Eye (tissue), 1 donor: ENCODE measurements at places on chromosomes 16 and 17.
A peak's percentile ranks its signal among the peaks of the same experiment; 100 is the strongest.

DNA sequence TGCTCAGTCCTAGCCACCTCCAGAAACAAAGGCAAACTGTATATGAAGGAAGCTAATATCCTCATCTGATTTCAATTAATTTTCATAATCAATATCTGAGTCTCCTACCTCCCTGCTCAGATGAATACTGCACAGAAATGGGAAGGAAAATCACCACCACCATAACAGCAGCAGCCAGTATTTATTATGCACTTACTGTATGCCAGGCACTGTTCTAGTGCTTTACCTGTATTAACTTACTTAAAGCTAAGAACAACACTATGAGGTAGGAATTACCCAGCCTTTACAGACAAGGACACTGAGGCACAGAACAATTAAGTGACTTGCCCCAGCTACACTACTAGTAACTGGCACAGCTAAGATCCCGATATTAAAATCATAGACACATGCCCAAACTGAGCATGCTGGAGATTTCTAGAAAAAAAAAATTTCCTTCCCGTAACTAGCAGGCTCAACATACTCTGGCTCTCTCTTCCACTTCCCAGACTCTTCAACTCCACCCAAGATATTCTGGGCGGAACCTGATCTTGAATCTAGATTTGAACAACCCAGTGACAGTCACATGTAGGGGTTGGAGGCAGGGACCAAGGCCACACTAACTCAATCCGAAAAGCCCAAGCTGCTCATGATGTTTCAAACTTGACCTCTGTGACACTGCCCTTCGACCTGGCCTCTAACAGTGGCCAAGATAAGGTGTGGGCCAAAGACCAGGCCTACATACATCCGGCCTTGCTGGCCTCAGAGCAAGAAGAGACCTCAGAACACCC, 3.9 kb downstream of the TRIM25 start:
- DNase-seq, result no peak

DNA sequence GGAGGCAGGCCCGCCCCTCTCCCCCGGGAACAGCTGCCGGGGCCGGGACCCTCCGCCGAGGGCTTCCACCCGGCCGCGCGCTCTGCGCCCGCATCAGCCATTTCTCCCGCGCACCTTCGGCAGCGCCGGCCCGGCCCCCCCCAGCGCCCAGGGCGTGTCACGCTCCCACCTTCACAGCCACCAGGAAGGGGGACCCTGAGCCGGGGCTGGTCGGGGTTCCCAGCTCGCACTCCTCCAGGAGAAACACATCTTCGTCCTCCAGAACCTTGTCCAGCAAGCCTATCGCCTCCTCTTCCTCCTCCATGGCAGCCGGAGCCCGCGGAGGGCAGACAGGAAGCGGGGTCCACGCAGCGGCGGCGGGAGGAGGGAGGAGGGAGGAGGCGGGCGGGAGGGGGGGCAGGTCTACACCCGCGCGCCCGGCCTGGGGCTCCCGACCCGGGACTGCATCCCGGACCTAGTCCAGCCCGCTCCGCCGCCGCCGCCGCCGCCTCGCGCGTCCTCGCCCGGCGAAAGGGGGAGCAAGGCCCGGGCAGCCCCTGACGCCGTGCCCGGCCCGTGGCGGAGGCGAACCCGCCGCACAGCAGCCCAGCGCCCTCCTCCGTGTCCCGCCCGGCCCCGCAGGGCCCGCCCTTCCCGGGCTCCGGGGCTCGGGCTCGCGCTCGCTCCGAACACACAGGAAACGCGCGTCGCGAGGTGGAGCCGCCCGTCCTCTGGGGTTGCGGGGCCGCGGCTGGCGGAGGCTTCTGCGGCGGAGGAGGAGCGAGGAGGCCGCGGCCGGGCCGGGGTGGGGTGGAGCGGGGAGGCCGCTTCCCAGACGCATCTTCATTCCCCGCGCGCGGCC, 70.8 kb downstream of the ABR start:
- DNase-seq, result peak; percentile 82

DNA sequence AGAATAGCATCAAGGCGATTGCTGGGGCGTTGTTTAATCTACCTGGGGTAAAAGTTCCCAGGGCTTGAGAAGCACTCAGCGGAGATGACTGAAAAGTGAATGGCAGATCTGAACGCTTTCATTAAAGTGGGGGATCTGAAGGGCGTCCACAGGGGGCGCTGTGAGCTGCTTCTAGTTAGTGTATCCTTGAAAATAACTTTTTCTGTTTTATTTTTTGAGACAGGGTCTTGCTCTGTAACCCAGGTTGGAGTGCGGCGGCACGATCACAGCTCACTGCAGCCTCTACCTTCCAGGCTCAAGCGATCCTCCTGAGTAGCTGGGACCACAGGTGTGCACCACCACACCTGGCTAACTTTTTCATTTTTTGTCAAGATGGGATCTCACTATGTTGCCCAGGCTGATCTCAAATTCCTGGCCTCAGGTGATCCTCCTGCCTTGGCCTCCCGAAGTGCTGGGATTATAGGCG, 360.4 kb downstream of the SEC14L1 start:
- no peak for DNase-seq

- no peak for DNase-seq
These were observed 321.1 kb downstream of the HS3ST3B1 start for GRCh38 chr17:14621826-14622614.

DNA sequence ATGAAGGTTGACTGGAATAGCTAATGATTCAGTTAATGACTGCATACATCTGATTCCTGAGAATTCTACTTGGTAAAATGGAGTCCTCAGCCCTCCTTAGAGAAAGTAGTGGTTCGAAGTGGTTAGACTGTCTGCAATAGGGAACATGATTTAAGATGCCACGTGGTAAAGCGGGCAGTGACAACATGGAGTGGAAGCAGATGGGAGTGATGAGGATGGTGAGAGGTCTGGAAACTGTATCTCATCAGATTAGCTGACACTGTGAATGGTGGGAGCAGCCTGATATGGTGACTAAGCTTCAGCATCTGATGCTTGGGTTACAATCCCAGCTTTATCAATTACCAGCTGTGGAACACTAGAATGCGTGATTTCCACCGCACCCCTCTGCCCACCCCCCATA, 8.4 kb downstream of the CDH11 start:
- DNase-seq, result no peak

- no peak for DNase-seq
These were observed 43.2 kb upstream of the DNAJA2 start for GRCh38 chr16:47016700-47017133.

- no peak for DNase-seq
These were observed 35.8 kb downstream of the FA2H start for GRCh38 chr16:74738816-74739215.

DNA sequence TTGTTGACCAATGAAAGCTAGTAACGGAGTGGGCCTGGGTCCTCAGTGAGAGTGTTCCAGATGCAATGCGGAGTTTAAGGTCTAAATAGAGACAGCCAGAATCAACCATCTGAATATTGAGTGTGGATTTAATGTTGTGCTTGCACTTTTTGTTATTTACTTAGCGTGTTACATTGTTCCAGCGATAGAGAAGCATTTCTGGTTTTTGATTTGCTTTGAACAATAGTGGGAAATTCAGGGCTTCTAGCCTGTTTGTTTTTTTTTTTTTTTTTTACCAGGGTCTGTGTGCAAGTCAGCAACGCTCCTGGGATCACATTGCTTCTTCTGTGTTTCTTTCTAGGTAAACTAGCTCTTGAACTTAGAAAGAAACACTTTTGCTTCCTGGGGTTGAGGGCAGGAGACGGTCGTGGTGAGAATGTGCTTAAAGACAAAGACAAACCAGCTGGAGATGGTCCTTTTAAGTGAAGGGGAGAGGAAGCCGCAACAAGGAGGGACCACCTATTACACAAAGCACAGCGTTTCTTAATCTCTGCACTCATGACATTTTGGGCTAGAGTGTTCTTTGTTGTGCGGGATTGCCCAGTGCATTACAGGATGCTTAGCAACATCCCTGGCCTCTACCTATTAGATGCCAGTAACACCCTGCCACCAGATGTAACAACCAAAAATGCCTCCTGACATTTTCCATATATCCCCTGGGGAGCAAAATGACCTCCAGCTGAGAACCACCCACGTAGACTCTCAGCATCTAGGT, 119.2 kb downstream of the MAP2K6 start:
- no peak for DNase-seq
